ENCODE measurements at places on chromosomes 16 and 17.

DNA sequence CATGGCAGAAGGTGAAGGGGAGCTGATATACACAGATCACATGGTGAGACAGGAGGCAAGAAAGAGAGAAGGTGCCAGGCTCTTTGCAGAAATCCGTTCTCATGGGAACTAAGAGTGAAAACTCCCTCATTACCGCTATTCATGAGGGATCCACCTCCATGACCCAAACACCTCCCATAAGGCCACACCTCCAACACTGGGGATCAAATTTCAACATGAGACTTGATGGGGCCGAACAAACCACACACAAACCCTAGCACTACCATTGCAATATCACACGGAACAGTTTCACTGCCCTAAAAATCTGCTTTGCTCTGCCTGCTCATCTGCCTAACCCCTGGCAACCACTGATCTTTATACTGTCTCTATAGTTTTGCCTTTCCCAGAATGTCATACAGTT, 34.8 kb downstream of the C17orf67 start:
- no peak for DNase-seq

- no peak for DNase-seq
These were observed 961 bp downstream of the AMFR start for GRCh38 chr16:56424404-56424764.

DNA sequence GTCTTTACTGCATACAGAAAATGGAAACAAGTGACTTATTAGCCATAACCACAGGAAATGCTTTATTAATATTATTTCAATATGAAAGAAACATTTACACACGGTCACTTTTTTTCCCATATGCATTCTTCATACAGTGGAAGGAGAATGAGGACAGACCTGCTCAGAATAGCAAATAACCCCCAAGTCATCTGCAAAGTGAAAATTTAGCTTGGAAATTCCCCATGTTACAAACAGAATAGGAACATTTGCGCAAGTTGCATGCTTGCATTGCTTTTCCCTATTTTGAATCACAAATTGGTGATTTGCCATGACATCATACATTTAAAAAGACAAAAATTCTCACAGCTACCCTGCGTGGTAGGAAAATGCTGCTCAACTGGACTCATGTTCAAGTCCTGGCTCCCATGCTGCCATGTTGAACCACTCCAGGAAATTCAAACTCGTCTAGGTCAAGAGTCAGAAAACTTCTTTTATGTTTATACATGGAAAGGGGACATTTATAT, 102.0 kb downstream of the GP2 start:
- no peak for DNase-seq

- peak; percentile 73 for DNase-seq
These were observed 259.7 kb downstream of the SEC14L1 start for GRCh38 chr17:77400445-77400870.

DNA sequence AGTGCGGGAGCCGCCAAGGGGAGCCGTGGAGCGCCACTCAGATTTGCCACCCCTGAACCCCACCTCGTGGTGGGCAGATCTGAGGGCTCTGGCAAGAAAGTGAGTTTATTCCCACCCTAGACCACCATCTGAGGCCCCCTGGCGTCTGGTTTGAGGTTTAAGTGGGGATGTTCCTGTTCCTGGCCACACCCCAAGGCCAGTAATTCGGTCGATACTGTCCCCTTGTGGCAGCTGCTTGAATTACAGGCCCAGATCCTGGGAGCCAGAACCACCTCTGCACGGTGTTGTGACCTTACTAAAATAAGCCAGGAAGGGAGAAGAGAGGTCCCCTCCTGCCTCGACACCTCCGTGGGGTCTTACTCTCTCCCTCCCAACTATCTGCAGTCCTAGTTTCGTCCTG, 3.3 kb upstream of the LAT start:
- DNase-seq: no peak

- peak; percentile 91 for DNase-seq
These were observed 18.5 kb downstream of the RAP1GAP2 start for GRCh38 chr17:2814481-2815341.

GRCh38 chr16:30063278-30063892, 2.2 kb upstream of the ALDOA start:
- DNase-seq: no peak

DNA sequence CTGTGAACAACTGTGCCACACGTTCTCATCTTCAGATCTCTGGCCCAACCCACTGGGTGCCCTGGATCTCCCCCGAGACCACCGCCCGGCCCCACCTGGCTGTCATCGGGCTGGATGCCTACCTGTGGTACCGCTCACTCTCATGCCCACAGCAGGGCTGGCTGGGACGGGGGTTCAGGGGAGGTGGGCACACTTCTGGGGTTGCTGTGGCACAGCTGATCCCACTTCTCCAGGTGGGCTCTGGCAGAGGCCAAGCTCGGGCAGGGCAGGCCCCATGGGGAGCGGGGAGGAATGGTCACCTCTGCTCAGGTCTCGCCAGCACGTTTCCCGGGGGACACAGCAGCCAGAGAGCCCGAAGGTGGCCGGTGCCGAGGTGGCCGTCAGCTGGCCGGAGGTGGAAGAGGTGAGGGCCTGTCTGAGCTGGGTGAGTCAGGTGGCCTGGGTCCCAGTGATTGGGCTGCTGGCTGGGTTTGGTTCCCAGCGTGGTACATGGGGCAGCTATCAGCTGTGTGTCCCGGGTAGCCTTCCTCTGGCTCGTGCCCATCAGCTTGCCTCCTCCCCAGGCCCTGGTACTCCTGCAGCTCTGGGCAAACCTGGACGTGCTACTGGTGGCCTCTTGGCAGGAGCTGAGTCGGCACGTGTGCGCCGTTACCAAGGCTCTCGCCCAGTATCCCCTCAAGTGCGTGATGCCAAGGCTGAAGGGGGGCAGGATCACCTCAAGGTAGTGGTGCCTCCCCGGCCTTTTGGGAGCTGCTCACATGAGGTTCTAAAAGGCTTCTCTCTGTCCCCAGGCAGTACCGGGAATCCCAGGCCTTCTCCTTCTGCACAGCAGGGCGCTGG, 2.3 kb upstream of the MRPS34 start:
- DNase-seq: no peak

DNA sequence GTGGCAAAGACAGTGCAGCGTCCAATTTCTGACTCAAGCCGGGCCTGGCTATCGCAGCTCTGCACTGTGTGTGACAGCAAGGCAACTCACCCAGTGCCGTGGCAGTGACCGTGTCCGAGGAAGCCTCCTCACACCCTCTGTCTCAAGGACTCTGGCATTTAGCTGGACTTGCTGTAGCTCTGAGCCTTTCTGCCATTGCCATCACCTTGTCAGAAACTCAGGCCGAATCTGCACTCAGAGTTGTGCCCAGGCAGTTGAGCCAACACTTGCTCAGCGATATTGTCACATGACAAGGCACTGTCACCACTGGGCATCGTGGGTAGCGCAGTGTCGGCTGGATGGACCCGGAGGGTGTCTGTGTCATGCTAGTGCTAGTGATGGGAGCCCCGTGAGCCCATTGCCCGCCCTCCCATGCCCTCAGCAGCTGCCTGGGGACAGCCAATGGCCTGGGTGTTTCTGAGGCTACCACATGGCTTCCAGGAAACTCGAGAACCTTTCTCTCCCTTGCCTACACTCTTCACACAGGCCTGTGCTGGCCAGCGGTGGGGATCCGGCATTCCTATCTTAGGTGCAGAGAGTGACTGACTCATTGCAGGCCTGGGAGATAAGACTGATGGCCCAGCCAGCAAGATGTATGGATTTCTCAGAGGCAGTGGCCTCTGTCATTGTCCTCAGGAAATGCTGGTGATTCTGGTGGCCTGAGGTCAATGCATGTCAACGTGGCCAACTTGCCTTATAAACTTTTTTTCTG, 22.1 kb upstream of the STH start:
- DNase-seq: no peak

DNA sequence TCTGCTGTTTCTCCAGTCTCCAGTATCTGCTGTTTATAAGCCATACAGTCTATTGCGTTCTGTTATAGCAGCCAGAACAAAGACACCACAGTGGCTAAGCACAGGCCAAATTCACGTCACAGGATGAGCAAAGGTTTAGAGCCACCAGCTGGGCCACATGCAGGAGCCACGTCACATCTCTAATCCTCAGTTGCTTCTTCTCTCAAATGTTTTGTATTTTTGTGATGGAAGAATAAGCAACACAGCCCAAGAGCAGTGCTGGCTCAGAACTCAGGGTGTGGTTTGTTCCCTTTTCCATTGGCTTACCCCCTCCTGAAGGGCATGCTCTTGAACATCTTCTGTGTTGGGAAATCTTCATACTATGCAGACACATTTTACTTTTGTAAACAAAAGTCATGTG, 309.4 kb upstream of the CDH5 start:
- DNase-seq: no peak

- no peak for DNase-seq
These were observed at the start of gene RHBDL3 for GRCh38 chr17:32265192-32265923. Gene RHBDL3 (plus strand): TSS chr17:32265832. CDS start chr17:32266190, 358 bp downstream.

DNA sequence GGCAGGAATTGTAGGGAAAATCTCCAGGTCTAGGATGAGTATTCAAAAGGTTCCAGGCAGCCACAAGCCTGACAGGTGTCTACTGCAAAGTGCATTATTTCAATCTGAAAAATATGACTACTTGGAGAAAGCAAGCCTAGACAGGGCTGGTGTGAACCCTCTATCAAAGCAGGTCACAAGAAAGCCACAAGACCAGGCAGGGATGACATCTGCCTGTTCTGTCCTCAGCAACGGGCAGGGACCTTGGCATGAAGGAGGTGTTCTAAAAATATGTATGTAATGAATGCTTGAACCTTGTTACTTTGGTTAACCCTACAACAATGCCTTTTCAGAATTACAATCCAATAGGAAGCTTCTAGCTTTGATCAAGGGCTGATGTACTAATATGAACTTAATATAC, 1.2 kb upstream of the COX6A2 start:
- DNase-seq: no peak

DNA sequence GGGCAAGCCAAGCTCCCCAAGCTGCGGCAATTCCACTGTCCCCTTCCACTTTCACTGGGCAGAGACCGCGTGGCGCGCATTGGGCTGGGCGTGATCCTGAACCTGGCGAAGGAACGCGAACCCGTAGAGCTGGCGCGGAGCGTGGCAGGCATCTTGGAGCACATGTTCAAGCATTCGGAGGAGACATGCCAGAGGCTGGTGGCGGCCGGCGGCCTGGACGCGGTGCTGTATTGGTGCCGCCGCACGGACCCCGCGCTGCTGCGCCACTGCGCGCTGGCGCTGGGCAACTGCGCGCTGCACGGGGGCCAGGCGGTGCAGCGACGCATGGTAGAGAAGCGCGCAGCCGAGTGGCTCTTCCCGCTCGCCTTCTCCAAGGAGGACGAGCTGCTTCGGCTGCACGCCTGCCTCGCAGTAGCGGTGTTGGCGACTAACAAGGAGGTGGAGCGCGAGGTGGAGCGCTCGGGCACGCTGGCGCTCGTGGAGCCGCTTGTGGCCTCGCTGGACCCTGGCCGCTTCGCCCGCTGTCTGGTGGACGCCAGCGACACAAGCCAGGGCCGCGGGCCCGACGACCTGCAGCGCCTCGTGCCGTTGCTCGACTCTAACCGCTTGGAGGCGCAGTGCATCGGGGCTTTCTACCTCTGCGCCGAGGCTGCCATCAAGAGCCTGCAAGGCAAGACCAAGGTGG, 9.8 kb downstream of the SARM1 start:
- DNase-seq: no peak

DNA sequence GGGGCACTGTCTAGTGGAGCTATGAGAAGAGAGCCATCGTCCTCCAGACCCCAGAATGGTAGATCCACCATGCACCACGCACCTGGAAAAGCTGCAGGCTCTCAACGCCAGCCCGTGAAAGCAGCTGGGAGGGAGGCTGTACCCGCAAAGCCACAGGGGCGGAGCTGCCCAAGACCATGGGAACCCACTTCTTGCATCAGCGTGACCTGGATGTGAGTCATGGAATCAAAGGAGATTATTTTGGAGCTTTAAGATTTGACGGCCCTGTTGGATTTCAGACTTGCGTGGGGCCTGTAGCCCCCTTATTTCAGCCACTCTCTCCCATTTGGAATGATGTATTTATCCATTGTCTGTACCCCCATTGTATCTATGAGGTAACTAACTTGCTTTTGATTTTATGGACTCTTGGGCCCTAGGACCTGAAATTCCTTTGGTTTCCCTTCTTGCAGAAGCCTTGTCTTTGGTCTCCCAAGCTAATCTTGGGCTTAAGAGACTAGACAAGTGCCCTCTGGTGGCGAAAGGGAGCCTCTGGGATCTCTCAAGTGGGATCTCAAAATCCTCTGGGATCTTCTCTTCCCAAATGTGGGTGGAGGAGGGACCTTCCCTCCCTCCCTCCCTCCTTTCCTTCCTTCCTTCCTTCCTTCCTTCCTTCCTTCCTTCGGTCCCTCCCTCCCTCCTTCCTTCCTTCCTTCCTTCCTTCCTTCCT, 58.2 kb upstream of the HAPSTR1 start:
- DNase-seq: no peak

- no peak for DNase-seq
These were observed 10.8 kb upstream of the RPRML start for GRCh38 chr17:46989637-46990431.

DNA sequence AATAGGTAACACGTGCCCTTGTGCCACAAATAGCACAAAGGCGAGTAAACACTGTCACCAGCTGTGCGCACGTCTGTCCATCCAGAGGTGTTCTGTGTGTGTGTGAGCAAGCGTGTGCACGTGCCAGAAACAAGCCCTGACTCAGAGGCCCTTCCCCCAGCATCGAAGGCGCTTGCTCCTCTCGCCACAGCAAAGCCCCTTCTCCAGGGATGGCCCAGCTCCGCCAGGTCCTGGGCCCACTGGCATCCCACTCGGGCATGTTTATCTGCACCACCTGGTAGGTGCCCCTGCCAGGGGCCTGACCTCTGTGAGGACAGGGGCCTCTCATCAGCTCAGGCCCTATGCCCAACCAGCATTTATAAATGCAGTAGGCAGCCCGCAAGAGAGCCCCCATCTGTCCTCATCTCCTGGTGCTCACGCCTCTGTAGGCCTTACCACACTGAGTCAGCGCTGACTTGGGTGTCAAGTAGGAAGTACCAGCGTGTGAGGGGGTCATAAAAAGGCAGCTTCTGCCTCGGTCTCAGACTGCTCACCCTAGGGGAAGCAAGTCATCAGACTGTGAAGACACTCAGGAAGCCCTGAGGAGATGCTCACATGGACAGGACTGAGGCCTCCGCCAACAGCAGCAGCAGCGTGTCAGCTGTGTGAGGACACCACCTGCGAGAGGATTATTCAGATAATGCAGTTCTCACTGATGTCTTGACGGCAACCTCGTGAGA, 10.8 kb downstream of the TMEM235 start:
- DNase-seq: no peak

DNA sequence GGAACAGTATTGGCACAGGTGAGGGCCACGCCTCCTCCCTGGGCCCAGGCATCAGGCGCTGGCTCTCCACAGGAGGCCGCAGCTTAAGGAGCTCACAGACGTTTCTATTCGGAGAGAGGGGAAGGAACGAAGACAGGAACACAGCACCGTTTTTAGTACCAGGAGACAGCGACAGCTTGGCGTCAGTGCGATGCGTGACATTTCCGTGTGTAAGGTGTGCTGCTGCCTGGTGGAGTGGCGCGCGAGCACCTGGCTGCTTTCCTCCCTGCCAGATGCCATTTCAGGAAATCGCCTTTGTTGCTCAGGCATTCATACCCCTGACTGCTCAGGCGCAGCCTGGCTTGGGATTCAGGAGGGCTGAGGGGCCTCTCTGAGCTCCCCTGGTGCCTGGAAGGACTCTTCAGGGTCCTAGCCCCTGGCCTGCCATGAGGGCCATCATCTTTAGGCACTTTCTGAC, 367.5 kb downstream of the CPPED1 start:
- DNase-seq: no peak
